Neural cell (in vitro differentiated cells): ENCODE measurements at places on chromosomes 12 and 14. TPM values are rescaled to one million over a fixed set of nuclear protein-coding genes. Genes with fewer than 3 reads are reported as not detected.

The AKAP6 gene
- polyA plus RNA-seq: 15.8 and 22.8 TPM in 2 replicates

The KLRC2 gene
- polyA plus RNA-seq: 3.7 and 6.6 TPM in 2 replicates

The SPIC gene
- not detected in 2 replicates for polyA plus RNA-seq

The BDKRB1 gene
- polyA plus RNA-seq: not detected in 2 replicates
